Progenitor cell of endocrine pancreas (in vitro differentiated cells): ENCODE measurements at places on chromosomes 7 and 10. TPM values are rescaled to one million over a fixed set of nuclear protein-coding genes. Genes with fewer than 3 reads are reported as not detected.

- H3K4me3 ChIP-seq, result no peak overlapping the region
- DNase-seq, result no peak
- H3K27ac ChIP-seq, result peak overlapping the region; percentile 30
- peaks cover 8% of the 10 kb centered on the region for H3K36me3 ChIP-seq
- no peaks in the 10 kb centered on the region for H3K27me3 ChIP-seq
Observed at GRCh38 chr7:5689118-5689517, 92.3 kb downstream of the RNF216 start.

DNA sequence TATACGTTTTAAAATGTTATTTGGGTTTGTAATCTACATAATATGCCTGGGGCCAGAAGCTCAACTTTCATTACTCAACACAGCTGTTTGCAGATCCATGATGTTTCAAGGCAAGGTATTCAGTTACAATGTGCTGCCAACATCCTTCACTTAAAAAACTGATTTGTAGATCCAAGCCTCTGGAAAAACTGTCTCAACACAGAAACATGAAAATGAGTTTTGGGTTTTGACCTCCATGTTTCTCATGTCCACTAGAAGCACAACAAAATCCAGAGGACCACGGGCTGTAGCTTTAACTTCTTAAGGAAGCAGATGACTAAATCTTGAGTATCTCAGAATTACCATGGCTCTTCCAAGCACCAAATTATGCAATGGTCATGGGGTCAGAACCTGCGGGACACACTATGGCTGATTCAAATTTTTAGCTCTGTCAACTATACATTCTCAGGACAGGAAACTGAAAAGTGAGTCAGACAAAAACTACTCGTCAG lies 247.1 kb upstream of the GRB10 start:
- H3K27ac ChIP-seq, result no peak overlapping the region
- no peak overlapping the region for H3K4me3 ChIP-seq
- H3K36me3 ChIP-seq, result no peaks in the 10 kb centered on the region
- peaks cover 9% of the 10 kb centered on the region for H3K4me1 ChIP-seq
- H3K27me3 ChIP-seq, result no peaks in the 10 kb centered on the region

The FAM25G gene
- not detected in 2 replicates for total RNA-seq

- H3K27me3 ChIP-seq, result peaks cover 28% of the 10 kb centered on the region
- H3K36me3 ChIP-seq, result no peaks in the 10 kb centered on the region
- no peak overlapping the region for H3K27ac ChIP-seq
- peaks cover 11% of the 10 kb centered on the region for H3K4me1 ChIP-seq
Observed at GRCh38 chr10:58515291-58515941, 2.7 kb downstream of the BICC1 start.

DNA sequence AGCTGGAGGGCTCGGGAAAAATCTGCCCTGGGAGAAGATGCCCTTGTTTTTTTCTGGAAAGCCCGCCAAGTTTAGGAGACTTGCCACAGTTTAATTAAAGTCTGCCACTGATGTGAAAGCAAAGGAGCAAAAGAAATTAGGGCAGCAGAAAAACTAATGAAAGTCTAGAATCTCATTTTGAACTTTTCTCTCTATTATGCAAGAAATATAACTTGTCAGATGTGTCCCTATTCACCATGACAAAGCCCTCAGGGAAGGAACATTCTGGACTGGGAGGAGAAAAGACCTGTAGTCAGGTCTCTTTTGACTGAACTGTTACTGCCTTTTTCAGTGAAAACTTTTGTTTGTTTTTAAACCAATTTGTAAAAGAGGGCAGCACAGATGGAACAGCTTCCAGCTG lies 715.5 kb downstream of the SORCS3 start:
- DNase-seq, result no peak
- H3K27me3 ChIP-seq, result peaks cover 12% of the 10 kb centered on the region
- no peaks in the 10 kb centered on the region for H3K4me1 ChIP-seq
- H3K4me3 ChIP-seq, result no peak overlapping the region
- no peaks in the 10 kb centered on the region for H3K36me3 ChIP-seq

The GCK gene
- 4.9 and 5.9 TPM in 2 replicates for total RNA-seq

The CDC14C gene
- 0.22 TPM in 1 of 2 replicates, not detected in the other for total RNA-seq

The AP4M1 gene
- 34.0 and 36.0 TPM in 2 replicates for total RNA-seq

The PLCE1 gene
- 12.1 and 14.1 TPM in 2 replicates for total RNA-seq

The UNCX gene
- not detected in 2 replicates for total RNA-seq

- H3K4me3 ChIP-seq, result no peak overlapping the region
- peak overlapping the region; percentile 25 for H3K27ac ChIP-seq
- DNase-seq, result no peak
- H3K27me3 ChIP-seq, result no peaks in the 10 kb centered on the region
- no peaks in the 10 kb centered on the region for H3K36me3 ChIP-seq
- H3K4me1 ChIP-seq, result peaks cover 10% of the 10 kb centered on the region
Observed at GRCh38 chr10:63767138-63767801, 246.1 kb downstream of the REEP3 start.

- no peak for DNase-seq
- H3K27me3 ChIP-seq, result no peaks in the 10 kb centered on the region
- no peaks in the 10 kb centered on the region for H3K36me3 ChIP-seq
- no peak overlapping the region for H3K27ac ChIP-seq
- H3K4me3 ChIP-seq, result no peak overlapping the region
Observed at GRCh38 chr10:61589547-61590243, 73.0 kb upstream of the CABCOCO1 start.

- H3K4me3 ChIP-seq, result no peak overlapping the region
- H3K36me3 ChIP-seq, result no peaks in the 10 kb centered on the region
- peaks cover 20% of the 10 kb centered on the region for H3K4me1 ChIP-seq
- no peaks in the 10 kb centered on the region for H3K27me3 ChIP-seq
- no peak for DNase-seq
Observed at GRCh38 chr7:135799881-135800280, 51.3 kb upstream of the FAM180A start.

The SRGN gene
- not detected in 2 replicates for total RNA-seq

The NANOS1 gene
- 2.7 and 3.5 TPM in 2 replicates for total RNA-seq

The SLC39A12 gene
- not detected in 2 replicates for total RNA-seq

GRCh38 chr10:30827531-30828120 lies 198.1 kb upstream of the LYZL2 start:
- no peak for DNase-seq
- H3K4me1 ChIP-seq, result peaks cover 72% of the 10 kb centered on the region
- peak overlapping the region; percentile 3 for H3K4me3 ChIP-seq
- H3K27ac ChIP-seq, result peak overlapping the region; percentile 43
- H3K36me3 ChIP-seq, result no peaks in the 10 kb centered on the region

The AGAP5 gene
- total RNA-seq, result 15.5 and 17.3 TPM in 2 replicates

The GTF2IRD1 gene
- 52.6 and 60.7 TPM in 2 replicates for total RNA-seq

The PPP2R2D gene
- 41.1 and 43.6 TPM in 2 replicates for total RNA-seq

The H2BK1 gene
- not detected in 2 replicates for total RNA-seq

- peaks cover 17% of the 10 kb centered on the region for H3K27me3 ChIP-seq
- H3K36me3 ChIP-seq, result peaks cover 5% of the 10 kb centered on the region
- no peak overlapping the region for H3K27ac ChIP-seq
Observed at GRCh38 chr7:139942636-139943035, 113.6 kb downstream of the TBXAS1 start.

DNA sequence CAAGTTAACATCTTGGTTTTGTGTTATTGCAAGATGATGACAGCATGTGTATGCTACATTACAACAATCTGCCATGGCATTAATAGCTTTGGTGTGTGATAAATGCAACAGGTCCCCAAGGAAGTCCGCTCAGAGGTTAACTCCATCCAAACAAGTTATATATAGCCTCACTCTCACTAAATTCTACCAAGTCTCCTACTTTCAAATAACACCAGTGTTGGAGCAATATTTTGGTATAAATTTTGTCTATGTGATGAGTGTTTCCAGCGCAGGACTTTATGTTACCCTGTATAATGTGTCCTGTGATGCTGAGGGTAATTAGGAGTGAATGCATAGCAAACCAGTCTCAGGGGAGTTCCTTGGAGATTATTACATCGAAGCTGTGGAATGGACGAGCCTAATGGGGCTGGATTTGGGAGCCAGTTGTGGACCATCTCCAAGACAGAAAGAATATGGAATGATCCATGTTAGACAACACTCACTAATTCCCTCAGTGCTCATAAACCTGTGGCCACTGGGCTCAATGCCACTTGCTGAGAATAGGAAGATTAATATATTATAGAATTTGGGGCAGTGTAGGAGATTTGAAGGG lies 127.6 kb upstream of the CXCL12 start:
- no peak for DNase-seq
- H3K27me3 ChIP-seq, result peaks cover under 1% of the 10 kb centered on the region
- H3K4me1 ChIP-seq, result no peaks in the 10 kb centered on the region

- DNase-seq, result no peak
- peaks cover 21% of the 10 kb centered on the region for H3K27me3 ChIP-seq
- H3K4me3 ChIP-seq, result no peak overlapping the region
- no peak overlapping the region for H3K27ac ChIP-seq
- no peaks in the 10 kb centered on the region for H3K4me1 ChIP-seq
Observed at GRCh38 chr10:133129071-133129858, 30.8 kb upstream of the KNDC1 start.

DNA sequence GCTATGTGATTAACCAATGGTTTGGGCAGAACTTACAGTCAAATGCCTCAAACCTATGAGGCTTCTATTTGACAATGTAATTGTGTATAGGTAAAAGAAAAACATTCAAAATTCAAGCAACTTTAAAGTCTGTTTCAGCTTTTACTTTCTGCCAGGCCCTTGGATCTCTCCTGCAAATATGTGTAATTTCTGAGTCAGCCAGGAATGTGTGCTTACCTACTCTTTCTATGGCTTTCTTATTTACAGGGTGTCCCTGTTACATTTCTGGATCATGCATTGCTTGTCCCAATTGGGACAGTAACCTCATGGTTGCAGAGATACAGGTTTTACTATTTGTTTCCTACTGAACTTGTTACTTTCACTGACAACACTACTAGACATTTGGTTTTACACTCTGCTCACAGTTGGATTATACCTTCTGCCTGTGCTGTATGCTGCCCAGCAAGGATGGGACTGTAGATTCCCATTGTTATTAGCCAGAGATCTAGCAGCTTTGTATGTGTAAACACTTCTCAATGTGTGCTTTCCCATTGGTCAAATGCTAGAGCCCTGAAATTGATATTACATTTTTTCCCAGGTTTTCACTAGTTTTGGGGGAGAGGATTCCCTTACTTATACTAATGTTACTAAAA lies 355.3 kb downstream of the ARL4A start:
- H3K4me3 ChIP-seq, result no peak overlapping the region
- no peak overlapping the region for H3K27ac ChIP-seq
- DNase-seq, result no peak
- H3K36me3 ChIP-seq, result no peaks in the 10 kb centered on the region
- H3K4me1 ChIP-seq, result no peaks in the 10 kb centered on the region

- H3K36me3 ChIP-seq, result peaks cover 12% of the 10 kb centered on the region
- DNase-seq, result no peak
- H3K4me1 ChIP-seq, result no peaks in the 10 kb centered on the region
- no peak overlapping the region for H3K4me3 ChIP-seq
Observed at GRCh38 chr7:128755819-128756476, 16.8 kb downstream of the CALU start.

The FGL2 gene
- total RNA-seq, result not detected in 2 replicates

- no peak overlapping the region for H3K4me3 ChIP-seq
- H3K27ac ChIP-seq, result peak overlapping the region; percentile 12
- H3K36me3 ChIP-seq, result peaks cover 1% of the 10 kb centered on the region
- DNase-seq, result no peak
- no peaks in the 10 kb centered on the region for H3K27me3 ChIP-seq
Observed at GRCh38 chr7:34991938-34992840, 45.1 kb downstream of the DPY19L1 start.

- no peak for DNase-seq
- no peaks in the 10 kb centered on the region for H3K36me3 ChIP-seq
- H3K4me1 ChIP-seq, result no peaks in the 10 kb centered on the region
- no peak overlapping the region for H3K27ac ChIP-seq
- no peaks in the 10 kb centered on the region for H3K27me3 ChIP-seq
Observed at GRCh38 chr10:107553470-107553869, 389.0 kb upstream of the SORCS1 start.

The MUC12 gene
- 0.31 and 0.33 TPM in 2 replicates for total RNA-seq

The TMEM213 gene
- not detected in 2 replicates for total RNA-seq

The NKX1-2 gene
- not detected in 2 replicates for total RNA-seq

GRCh38 chr7:116232920-116233319 lies 22.6 kb downstream of the TES start:
- no peaks in the 10 kb centered on the region for H3K27me3 ChIP-seq
- no peak for DNase-seq
- no peak overlapping the region for H3K27ac ChIP-seq

DNA sequence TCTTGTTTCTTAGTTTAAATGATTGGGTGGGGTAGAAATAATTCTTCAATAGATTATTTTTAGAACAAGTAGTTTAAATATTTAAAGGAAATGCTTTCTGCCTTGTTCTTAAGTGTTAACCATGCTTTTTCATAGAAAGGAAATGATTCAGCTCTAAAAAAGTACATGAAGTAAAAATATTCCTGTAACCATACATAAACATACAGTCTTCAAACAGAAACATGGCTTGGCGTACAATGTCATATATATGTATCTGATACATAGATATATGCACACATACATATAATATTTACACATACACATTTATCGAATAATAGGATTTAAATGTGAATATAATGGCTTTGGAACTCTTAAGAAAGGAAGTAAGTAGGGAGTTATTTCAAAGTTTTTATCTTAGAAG lies 84.4 kb downstream of the RUNDC3B start:
- no peak overlapping the region for H3K27ac ChIP-seq
- no peaks in the 10 kb centered on the region for H3K4me1 ChIP-seq
- H3K4me3 ChIP-seq, result no peak overlapping the region
- no peaks in the 10 kb centered on the region for H3K36me3 ChIP-seq

- H3K27me3 ChIP-seq, result no peaks in the 10 kb centered on the region
- no peaks in the 10 kb centered on the region for H3K36me3 ChIP-seq
- DNase-seq, result no peak
- no peak overlapping the region for H3K27ac ChIP-seq
- H3K4me3 ChIP-seq, result no peak overlapping the region
- peaks cover 22% of the 10 kb centered on the region for H3K4me1 ChIP-seq
Observed at GRCh38 chr7:26367219-26367711, 75.6 kb downstream of the SNX10 start.

DNA sequence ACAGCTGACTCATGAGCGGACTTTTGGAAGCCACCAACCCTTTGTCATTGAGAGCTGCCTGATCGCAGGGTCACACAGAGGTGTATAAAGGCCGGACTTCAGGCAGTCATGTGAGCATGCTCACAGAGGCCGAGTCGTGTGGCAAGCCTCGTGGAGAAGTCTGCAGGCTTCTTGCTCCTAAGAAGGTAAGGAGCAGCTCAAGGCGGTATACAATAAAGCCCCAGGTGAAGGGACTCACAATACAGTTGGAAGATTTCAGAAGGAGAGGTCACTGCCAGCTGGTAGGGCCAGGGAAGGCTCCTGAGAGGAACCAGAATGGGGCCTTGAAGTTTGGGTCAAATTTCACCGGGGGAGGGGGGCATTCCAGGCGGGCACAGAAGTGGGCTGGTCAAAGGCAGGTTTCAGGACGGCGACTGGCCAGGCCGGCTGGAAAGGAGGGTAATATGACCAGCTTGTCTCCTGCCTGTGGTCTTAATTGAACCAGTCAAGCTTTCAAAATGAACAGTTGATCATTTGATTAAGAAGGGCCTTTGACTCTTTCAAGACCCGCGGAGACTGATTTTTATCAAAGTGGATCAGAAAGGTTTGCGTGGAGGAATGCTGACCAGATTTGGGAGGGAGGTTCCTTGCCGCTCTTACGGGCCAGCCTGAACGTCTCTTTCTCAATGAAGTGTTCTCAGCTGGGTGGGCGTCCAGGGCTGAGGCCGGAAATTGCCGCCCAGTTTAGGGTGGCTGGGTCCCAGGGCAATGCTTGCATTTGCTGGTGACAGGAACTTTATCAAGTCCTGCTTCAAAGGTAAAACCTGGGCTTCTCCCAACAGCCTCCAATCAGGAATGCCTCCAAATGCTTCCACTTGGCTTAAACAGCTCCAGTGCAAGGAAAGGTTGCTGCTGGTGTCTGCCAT lies 178.6 kb downstream of the EMX2 start:
- H3K4me1 ChIP-seq, result peaks cover 24% of the 10 kb centered on the region
- no peak for DNase-seq
- H3K4me3 ChIP-seq, result peak overlapping the region; percentile 11
- H3K27ac ChIP-seq, result peak overlapping the region; percentile 80
- peaks cover 19% of the 10 kb centered on the region for H3K27me3 ChIP-seq
- H3K36me3 ChIP-seq, result no peaks in the 10 kb centered on the region
